ENCODE measurements at places on chromosomes 11 and 22.

DNA sequence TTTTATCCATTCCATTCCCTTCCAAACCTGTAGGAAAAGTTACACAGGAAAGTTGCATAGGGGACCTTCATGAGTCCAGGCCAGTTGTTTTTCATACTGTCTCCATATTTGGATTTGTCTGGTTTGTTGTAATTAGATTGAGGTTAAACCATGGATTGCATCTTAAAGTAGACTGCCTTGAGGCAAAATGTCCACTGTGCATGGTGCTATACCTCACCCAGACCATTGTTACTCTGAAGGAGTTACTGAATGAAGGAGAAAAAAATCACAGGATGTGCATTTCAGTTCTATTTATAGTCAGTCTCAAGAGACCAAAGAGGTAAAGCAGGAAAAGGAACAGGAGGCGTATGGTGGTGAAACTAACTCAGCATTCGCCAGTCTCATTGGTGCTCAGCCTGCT, 29.6 kb upstream of the L3MBTL2 start:
- DNase-seq, result no peak

DNA sequence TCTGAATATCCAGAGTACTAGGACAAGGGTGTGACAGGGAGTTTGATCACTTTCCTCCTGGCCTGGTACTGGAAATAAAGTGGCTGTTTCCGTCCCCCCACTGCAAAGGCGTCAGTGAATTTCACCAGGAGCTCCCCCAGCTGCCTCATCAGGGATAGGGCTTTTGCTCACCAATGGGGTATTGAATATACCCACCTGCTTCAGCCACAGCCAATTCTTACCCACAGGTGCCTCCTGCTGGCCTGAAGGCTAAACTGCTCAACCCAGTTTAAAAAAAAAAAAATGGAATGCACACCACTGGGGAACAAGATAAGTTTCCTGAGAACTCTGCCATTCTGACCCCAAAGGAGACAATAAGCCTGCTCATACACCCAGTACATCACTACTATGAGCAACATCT, 65.3 kb upstream of the MS4A8 start:
- peak; percentile 7 for DNase-seq

DNA sequence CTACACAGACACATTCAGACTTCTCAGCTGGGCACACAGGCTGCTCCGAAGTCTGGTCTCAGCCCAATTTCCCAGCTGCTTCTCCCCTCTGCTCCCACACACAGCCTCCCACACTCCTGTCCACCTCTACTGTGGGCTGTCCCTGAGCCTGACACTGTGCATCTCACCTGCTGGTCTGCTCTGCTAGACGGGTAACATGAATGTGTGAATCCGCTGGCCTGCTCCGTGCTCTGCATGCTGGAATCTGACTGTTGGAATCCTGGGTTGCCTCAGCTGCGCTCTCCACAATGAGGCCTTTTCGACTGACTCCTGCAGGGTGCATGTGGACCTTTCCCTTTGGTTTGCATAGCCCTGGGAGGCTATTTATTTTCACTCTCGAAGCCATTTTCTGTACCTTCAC, 489.5 kb upstream of the B3GAT1 start:
- DNase-seq, result no peak

- no peak for DNase-seq
Observed at GRCh38 chr11:18600915-18601569, 1.5 kb downstream of the MISFA start.

DNA sequence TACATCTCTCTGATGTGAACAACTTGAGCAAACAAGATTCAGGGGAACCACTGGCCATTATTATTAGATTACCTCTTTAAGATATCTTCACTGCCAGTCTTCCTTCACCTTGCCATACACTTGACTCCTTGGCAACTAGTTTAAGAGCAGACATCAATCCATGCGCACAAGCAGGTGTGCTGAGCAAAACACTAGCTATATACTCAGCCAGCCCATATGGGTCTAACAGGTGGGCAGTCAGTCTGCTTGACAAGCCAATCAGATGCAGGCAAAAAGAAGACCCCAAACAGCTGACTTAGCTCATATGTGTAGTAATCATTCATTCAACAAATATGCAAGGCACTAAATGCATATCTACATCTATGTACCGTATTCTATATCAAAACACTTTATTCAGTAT, 101.2 kb downstream of the SIK3 start:
- DNase-seq, result no peak

GRCh38 chr11:80841675-80842074, 1400.8 kb upstream of the TENM4 start:
- no peak for DNase-seq

DNA sequence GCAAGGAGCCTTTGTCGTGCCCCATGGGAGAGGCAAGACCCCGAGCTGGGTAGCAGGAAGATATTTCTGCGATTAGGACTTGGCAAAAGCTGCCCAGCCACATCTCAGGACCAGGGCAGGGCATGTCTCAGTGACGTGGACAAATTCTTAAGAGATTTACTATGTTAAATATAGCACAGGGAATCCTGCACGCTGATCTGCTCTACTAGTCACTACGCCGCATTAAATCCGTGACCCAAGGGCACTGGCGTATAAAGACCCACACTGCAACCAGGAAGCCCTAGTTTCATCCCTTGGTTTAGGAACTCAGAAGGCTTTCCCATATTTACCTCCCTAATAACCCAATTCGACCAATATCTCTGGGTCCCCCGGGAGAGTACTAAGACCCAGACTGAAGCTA, 35.1 kb downstream of the AP1B1 start:
- DNase-seq, result no peak
